HT1080 (cell line): ENCODE measurements at places on chromosomes 7 and 10. TPM values are rescaled to one million over a fixed set of nuclear protein-coding genes. Genes with fewer than 3 reads are reported as not detected.

NCF1 gene
- total RNA-seq: not detected in 2 replicates

DENND2A gene
- 1.8 and 2.2 TPM in 2 replicates for total RNA-seq

SFXN4 gene
- total RNA-seq: 30.4 and 36.7 TPM in 2 replicates

MIOS gene
- 24.0 and 25.9 TPM in 2 replicates for total RNA-seq

SLC16A12 gene
- 0.20 and 0.26 TPM in 2 replicates for total RNA-seq

ADRA2A gene
- 0.20 and 0.23 TPM in 2 replicates for total RNA-seq

HOGA1 gene
- total RNA-seq: 0.53 TPM in 1 of 2 replicates, not detected in the other

EGR2 gene
- total RNA-seq: not detected in 2 replicates

DYNC1I1 gene
- 2.4 and 2.7 TPM in 2 replicates for total RNA-seq

OR2A25 gene
- total RNA-seq: not detected in 2 replicates

- peak; percentile 6 for DNase-seq
Measured at GRCh38 chr10:85420501-85421191, 945.9 kb downstream of the GRID1 start.

DNA sequence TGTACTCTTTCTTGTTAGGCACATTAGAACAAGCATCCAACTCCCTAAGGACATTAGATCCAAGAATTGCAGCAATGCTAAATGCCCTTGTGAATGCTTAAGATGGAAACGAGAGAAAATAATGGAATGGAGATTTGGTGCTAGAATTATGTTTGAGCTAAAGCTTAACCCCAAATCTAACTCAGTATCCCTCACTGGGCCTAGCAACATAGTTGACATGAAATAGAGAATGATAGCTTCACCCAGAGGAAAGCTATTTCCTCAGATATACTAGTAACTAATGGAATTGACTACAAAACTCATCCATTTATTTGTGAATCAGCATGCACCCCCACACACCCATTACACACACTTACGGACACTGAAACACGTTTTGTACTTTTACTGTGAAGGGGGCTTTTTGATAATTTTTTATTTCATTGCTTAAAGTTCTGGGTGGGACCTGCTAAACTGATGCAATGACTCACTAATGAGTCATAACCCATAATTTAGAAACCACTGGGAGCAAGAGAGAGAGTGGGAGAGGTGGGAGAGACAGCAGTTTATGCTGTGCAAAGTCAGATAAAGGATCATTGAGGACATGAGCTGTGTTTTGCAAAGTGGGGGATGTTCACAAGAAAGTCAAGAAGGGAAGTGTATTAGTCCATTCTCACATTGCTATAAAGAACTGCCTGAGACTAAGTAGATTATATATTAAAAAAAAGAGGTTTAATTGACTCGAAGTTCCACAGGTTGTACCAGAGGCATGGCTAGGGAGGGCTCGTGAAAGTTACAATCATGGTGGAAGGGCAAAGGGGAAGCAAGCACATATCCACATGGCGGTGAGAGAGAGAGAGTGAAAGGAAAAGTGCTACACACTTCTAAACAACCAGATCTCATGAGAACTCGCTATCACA is 382.7 kb downstream of the SFMBT2 start:
- DNase-seq: peak; percentile 75

DNA sequence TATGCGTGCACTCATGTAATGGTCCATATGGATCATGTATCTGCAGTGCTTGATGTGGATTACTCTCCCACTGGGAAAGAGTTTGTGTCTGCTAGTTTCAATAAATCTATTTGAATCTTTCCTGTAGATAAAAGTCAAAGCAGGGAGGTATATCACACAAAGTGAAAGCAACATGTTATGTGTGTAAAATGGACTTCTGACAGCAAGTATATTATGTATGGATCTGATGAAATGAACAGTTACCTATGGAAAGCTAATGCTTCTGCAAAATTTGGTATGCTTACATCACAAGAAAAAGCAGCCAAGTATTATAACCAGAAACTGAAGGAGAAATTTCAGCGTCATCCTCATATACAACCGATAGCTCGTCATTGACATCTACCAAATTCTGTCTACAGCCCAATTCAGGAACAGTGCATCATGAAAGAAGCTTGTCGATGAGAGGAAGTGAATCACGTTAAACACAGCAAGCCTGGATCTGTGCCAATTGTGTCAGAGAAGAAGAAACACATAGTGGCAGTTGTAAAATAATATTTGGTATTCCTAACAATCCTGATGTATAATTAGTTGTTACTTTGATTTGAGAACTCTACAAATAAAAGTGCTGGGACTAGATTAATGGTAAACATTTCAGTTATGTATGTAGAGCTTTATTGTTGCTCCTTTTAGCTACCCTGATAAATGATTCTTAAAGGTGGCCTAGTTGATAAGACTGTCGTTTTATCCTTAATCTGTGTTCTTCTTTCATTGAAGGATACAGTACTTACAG is 14.2 kb upstream of the SYPL1 start:
- DNase-seq: peak; percentile 82

DNA sequence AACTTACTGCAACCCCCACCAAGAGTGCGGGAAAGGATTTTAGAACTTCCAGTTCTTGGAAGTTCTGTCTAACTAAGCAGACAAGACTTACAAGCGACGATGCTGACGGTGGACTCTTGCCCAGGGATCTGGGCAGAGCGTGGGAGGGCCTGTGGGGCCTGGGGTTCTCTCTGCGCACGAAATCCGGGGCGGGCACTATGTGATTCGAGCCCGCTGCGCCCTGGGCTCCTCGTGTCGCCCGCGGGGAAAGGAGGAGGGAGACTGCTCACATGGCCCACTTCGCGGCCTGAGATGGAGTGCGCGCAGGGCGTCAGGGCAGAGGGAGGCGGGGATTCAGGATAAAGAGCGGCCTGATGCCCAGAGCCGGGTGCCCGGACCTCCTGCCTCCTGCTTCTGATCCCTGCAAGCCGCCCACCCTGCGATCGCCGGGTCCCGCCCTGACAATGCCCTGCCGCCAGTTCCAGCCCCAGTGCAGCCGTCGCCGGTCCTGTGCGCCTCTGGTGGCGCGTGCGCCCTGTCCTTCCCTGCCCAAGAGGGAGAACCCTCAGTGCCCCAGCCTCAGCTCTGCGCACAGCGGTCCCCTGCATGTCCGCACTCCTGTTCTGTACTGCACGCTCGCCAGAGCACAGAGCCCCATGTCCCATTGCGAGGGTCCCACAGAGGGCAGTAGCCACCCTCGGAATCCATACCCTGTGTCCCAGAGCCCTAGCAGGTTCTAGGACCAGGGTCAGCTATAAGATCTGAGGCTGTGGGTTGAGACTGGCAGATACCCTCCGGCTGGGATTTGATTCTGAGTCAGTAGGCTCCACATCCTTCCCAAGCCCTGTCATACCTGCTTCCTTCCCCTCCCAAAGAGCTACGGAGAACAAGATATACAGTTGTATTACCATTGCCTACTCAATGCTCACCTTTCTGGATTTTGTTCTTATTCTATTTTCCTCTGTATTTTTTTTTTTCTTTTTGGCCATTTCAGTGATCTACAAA is 99.4 kb upstream of the TMEM106B start:
- no peak for DNase-seq

DNA sequence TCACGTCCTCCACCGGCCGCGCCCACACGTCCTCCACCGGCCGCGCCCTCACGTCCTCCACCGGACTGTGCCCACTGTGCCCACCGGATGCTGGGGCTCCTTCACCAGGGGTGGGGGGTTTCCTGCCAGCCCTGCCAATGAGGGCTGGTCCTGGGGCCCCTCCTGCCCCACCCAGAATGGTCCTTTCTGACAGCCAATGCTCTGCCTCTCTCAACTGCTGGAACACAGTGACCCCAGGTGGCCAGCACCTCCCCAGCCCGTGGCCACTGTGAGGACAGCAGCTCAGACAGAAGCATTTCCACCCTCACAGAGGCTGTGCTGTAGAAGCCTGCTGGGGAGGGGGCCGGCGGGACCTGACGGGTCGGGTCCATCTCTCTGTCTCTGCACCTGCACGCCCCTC is 90.1 kb upstream of the DNAAF5 start:
- DNase-seq: no peak

DNA sequence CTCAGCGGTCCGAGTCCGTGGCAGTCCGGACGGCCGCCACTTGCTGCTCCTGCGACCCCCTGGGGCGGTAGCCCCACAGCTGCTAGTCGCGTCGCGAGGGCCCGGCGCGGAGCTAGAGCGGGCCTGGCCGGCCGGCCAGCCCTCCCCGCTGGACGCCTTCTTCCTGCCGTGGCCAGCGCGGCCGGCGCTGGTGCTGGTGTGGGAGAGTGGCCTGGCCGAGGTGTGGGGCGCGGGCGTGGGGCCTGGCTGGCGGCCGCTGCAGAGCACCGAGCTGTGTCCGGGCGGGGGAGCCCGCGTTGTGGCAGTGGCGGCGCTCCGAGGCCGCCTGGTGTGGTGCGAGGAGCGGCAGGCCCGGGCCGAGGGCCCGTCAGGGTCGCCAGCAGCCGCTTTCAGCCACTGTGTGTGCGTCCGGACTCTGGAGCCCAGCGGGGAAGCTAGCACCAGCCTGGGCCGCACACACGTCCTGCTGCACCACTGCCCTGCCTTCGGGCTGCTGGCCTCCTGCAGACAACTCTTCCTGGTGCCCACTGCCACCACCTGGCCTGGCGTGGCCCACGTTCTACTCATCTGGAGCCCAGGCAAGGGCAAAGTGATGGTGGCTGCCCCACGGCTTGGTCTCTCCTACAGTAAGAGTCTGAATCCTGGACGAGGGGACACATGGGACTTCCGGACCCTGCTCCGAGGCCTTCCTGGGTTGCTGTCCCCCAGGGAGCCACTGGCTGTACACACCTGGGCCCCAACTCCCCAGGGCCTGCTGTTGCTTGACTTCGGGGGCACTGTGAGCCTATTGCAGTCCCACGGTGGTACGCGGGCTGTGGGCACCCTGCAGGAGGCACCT is 631 bp downstream of the HPS6 start:
- no peak for DNase-seq

DNA sequence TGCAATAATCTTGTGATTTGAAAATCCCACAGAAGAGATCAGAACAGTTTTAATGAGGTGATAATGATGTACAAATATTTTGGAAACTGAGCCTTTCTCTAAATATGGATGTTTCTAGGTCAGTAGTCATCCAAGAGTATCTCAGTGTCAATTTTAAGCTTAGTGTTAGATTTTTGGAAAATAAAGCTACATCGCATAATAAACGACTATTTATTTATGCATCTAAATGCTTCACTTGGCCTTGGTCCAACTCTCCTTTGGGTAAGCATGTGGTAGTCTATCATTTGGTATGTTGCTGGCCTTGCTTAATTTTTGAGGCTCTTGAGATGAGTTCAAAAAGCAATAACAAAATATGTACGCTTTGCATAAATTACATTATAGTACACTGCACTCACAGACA is 5.4 kb upstream of the PPP1R9A start:
- DNase-seq: no peak

DNA sequence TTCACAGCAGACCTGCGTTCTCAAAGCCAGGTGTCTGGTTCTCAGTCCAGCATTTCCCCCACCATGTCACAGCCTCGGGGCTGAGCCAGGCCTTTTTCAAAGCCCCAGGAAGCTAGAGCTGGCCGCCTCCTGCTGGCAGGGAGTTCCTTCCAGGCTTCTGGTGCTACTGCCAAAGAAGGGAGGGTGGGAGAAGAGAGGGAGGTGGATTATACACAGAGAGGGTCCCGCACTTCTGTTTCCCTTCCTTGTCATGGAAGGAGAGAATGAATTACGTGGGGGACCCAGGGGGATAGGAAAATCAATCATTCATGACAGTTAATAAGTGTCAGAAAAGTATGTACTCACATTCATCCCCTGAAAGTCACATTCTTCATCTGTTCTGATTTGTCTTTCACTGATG is 600 bp upstream of the LGI1 start:
- DNase-seq: no peak

GRCh38 chr7:2154831-2155230 is 77.9 kb downstream of the MAD1L1 start:
- no peak for DNase-seq

DNA sequence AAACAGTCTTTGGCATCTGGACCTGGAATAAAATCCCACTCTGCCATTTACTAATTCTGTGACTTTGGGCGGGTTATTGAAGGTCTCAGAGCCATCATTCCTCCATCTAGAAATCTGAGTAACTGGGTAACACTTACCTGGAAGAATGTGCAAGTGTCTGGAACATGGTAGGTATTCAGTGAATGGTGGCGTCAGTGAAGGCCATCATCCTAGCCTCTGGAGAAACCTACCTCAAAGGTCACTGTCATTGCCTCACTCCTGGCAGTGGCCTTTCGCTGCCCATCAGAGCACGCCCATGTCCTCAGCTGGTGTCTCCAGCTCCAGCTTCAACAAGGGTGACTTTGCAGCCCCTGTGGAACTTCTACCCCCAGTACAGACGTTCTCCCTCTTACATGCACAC is 4.5 kb downstream of the GAL3ST4 start:
- no peak for DNase-seq
